ENCODE measurements at places on chromosomes 12 and 14.

DNA sequence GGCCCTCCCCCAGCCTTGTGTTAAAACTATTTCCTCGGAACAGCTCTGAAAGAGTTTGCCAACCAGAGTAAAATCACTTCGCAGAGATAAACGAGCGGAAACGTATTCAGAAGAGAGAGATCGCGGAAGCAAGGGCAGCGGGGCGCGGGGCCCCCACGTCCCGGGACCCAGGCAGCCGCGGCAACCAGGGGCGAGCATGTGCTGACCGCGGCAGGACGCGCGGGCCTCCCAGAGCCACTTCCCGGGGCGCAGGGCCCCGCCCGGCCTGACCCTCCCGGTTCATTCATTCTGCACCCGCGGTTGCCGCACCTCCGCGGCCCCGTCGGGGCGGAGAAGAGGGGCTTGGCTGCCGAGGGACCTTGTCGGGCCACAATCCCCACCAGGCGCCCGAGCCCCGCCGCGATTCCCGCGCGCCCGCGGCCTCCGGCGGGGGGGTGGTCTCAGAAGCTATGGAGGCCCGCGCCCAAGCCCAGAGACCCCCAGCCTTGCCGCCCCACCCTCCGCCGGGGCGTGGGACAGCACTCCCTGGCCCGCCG, 598 bp downstream of the UBE2N start:
- DNase-seq = no peak

DNA sequence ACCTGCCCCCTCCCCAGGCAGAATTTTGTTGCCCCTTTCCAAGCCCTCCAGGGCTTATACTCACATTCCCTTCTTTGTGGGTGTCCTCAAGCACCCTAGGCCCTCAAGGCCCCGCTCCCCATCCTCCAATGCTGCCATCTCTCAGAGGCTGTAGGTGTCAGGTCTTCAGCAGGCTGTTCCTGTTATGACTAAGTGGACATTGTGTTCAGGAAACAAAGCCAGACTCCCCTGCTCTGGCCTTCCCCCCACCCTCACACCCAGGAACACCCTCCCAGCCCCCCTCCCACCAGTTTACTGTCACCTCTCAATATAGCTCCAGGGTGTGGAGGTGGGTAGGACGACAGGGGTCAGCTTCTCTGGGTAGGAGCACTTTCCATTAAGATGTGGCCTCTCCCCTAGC, 1.4 kb upstream of the MYH6 start:
- DNase-seq = no peak

DNA sequence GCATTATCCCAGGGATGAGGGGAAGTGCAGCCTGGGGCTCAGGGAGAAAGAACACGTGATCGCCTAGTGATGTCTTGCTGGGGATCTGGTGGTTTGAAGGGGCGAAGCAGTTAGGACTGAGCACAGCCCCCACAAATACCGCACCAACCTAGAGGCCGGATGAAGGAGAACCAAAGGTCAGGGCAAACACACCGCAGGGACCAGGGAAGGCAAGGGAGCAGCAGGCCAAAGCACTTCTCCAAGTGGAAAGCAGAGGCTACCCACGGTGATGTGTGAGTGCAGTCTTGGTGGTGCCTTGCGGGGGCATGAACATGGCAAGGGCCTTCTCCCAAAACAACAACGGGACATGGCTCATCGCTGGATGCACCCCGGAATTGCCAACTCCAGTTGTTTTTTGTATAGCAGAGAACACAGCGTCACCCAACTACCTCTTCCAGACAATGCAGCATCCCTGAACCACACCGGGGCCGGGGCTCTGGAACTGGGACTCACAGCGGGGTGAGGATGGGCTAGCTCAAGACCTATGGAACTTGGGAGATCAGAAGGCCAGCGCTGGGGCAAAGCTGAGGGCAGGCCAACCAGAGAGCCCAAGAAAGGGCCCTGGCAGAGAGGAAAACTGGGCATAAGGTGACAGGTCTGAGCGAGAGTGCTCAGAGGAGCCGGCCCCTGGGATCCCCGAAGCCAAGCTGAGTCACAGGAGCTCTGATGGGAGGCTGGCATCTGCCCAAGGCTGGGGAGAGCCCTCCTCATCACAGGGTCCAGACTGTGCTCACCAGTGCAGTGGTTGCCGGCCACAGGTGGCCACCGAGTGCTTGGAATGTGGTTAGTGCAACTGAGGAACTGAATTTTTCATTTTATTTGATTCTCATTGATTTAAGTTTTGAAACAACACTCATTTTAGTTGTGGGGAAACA, 11.1 kb downstream of the GALNT16 start:
- DNase-seq = no peak

DNA sequence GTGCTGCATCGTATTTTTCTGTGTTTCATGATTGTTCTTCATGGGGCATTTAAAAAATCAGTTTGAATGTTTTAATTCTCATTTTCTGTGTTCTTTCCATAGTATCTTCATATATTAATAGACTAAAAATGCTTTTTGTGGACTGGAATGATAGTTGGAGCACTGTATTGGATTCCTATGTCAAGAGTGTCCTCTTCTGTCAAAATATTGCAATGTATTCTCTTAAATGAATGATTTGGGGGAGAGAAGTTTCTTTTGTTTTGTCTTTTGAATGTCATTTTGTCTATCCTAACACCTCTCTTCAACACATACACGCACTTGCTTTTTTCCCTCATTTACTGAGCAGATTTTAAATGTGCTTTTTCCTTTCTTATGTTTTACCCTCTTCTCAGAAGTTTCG, 4.7 kb upstream of the EIF2S3B start:
- no peak for DNase-seq

DNA sequence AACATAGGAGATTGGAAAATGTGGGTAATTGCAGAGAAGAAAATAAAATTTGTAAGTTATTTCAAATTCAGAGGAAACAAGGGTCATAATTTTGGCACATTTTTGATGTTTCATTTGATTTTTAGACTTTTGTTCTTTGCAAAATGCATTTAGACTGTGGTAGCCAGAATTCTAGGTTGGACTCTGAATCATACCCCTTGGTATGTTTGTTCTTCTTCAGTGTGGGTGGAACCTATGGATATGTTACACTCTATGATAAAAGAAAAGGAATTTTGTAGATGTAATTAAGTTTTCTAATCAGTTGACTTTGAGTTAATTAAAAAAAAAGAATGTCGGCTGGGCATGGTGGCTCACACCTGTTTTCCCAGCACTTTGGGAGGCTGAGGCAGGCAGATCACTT, 827.0 kb downstream of the AACS start:
- DNase-seq = no peak

DNA sequence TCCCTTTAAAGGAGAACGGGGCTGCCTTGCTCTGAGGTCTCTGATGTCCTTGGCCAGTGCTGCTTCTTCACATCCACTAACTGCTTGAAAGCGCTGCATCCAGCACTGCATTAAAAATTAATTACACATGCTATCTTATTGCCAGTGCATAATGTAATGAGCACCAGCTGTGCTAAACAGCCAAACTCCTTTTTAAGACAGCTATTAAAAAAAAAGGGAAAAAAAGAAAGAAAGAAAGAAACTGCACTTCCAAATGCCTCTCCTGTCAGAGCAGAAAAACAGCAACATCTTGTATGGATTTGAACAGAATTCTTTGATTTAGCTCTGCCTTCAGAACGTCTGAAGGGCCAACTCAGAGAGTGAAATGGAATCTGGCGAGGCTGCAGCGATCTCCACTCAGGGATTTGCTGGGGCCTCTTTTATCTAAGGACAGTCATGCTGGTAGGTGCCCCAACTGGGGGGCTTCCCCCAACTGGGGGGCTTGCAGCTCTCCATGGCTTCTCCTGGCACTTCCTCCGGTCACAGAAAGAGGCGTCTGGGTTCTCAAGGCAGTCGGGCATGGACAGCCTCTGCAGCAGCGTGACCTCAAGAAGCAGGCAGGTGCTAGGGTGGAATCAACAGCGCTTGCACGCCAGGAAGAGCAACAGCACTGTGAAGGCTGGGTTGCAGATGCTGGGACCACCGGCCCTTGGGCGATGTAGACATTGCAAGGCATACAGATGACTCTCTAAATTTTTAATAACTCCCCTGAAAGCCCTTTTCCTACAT, 46.4 kb downstream of the BCL11B start:
- no peak for DNase-seq

DNA sequence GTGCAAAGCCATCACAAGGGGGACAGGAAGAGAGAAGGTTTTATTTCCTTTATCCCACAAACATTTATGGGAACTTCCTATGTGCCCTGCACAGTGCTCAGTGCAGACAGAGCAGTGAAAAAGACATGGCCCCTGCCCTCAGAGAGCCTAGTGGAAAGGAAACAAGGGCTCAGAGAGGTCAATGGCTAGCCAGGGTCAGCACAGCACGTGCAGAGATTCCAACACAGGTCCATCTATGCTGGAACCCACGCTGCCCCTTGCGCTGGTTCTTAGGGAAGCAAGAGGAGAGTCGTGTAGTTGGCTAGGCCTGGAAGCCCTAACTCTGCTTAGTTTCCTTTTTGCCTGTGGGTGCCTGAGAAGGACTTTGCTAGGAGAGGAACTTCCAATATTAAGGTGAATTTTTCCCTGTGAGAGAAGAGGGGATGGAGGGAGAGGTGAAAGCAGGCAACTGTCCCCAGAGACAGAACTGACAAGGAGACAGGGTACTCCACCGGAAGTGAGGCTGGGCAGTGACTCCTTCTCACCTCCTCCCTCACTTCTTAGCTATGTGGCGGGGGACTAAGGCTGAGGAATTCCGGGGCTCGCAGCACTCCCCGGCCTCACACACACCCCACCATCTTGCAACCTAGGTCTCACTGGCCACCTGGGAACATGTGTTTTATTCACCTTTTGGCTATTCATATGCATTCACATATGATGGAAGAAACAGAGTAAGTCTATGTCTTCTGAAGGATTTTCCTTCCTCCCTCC, 12.1 kb upstream of the GPX2 start:
- DNase-seq = no peak

DNA sequence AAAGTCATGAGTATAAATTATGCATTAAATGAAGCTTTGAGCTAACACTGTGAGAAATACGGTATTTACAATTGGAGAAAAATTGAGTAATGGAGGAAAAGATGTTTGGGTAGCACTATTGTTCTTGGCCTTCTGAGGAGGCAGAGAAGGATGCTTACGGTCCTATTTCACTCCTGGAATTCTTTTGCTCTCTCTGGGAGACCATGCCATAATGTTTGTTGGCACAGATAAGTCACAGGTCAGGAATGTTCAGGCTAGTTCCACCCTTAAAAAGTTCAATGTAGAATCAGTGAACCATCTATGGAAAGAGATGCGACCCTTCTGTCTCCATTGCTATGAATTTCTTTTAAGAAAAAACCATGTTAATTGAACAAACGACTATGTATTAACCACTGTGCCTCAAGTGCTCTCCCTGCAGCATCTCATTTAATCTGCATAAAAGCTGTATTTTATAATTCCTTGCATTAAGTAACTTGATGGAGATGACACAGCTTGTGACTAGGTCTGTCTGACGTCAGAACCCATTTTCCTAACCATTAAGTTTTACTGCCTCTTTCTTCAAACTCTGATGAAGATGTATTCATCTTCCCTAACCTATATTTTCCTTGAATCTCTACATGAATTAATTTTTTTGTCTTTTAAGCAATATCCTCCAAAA, 9.5 kb downstream of the BATF start:
- DNase-seq = no peak

DNA sequence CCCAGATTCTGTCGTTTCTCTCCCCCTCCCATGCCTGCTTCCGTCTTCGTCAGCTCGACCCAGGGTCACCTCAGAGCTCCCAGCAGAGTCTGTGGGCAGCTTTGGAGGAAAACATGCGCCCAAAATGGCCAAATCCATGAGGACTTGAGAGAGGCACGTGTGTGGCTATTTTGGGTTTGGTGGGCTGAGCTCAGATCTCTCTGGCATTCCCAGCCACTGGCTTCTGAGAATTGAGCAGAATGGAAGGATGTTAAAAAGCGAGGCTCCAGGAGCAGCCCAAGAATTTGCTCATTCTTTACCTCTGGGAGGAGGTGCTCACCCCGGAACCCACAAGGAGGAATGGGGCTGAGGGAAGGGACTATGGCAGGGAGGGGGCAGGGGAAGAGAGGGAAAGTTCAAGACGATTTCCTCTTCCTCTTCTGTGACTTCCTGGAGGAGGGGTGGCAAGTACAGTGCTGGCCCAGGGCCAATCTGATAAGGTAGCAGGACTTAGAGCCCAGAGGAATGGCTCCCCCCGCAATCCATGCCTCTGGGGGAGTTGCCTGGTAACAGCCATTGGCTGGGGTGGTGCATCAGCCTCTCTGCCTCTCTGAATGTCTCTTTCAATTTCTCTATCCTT, 20.1 kb downstream of the TSPAN9 start:
- no peak for DNase-seq

GRCh38 chr12:52643233-52644077, 8.6 kb downstream of the KRT2 start:
- no peak for DNase-seq

GRCh38 chr14:59096303-59096702, 92.2 kb upstream of the DAAM1 start:
- DNase-seq = no peak

GRCh38 chr12:50981319-50982239, 29.2 kb downstream of the HIGD1C start:
- DNase-seq = no peak

- no peak for DNase-seq
Observed at GRCh38 chr12:54373649-54374561, 9.6 kb upstream of the GPR84 start.

Measured in NCI-H2029 (cell line).